ENCODE measurements at places on chromosomes 13 and 19.

GRCh38 chr13:89916551-89916950, 1430.9 kb upstream of the MIR17HG start:
- no peak for DNase-seq

DNA sequence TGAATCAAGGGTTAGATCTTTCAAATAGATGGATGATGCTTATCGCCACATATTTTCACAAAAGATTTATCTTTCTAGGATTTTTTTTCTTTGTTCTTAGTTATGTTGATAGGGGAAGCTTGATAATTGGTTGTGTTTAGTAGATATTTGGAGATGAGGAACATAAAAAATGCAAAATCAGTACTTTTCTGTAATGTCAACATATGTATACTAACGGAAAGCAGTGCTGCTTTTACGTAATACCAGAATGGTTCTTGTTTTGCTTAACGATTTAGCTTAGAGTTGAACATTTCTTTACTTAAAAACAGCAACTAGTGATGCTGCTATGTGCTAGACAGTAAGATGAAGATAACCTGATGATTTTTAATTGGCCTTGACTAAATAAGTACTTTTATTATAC, 3.0 kb downstream of the ZMYM2 start:
- DNase-seq = no peak

- no peak for DNase-seq
Observed at GRCh38 chr13:84447640-84447978, 565.3 kb upstream of the SLITRK1 start.

DNA sequence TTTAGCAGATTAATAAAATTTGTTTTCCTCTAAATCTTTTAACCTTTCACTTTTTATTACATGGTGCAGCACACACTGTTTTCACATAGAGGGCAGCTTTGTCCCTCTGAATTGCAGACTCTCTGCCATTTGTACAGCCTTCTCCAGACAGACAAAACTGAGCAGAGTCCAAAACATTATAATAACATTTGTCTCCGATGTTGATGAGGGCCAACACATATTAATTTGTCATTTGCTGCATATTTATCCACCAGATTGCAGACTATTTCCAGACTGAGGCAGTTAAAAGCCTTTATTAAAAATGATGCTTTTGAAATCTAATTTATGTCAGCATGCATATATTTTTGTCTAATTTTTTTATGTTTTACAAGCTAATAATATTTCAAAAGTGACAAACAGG, 1251.9 kb upstream of the SLC10A2 start:
- no peak for DNase-seq

DNA sequence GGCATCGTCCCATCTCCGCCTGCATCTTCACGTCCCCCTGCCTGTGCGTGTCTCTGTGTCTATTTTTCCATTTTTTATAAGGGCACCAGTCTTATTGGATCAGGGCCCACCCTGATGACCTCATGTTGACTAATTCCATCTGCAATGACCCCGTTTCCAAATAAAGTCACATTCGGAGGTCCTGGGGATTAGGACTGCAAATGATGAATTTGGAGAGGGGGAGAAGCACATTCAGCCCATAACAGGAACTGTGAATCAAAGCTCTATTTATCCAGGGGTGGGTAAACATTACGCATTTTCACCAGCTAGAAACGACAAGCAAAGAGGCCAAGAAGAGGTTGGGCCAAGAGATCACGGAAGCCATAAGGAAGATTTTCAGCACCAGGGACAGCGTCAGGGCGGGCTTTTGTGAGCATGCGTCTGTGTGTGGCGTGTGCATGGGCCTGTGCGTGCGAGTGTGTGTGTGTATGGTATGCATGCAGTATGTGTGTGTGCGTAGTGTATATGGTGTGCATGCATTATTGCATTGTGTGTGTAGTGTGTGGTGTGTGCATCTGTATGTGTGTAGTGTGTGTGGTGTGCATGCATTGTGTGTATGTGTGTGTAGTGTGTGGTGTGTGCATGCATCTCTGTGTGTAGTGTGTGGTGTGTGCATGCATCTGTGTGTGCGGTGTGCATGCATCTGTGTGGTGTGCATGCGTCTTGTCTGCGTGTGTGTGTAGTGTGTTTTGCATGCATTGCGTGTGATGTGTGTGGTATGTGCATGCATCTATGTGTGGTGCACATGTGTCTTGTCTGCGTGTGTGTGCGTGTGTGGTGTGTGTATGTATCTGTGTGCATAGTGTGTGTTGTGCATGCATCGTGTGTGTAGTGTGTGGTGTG, 19.6 kb downstream of the CELF5 start:
- DNase-seq = no peak

DNA sequence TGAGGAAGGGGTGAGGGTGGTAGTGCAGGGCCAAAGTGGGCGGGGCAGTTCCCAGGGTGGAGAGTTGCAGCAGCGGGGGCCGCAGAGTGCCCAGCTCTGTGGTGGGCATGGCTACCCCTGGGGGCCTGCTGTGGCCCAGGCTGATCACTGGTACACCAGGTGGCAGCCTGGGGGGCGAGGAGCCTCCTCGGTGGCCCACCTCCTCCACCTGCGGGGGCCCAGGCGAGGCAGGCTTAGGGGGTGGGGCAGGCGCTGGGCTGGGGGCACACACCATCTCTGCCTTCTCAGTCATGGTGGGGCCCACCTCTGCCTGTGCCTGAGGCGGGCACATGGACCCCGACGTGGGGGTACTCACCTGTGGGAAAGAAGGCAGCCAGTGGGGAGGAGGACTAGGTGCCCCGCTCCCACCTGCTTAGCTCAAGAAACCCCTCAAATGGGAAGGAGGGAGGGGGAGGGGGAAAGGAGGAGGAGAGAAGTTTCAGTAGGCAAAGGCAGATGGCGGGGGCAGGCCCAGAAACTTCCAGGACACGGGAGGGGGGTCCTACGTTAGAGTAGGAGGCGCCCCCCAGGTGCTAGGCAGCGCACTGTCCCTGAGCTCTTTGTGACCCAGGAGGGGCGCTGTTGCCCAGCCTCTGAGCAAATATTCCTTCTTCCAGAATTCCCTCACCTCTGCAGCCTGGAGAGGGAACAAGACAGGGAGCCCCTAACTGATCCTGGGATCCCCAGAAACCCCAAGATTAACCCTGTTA, 1.6 kb downstream of the LYL1 start:
- DNase-seq = no peak

DNA sequence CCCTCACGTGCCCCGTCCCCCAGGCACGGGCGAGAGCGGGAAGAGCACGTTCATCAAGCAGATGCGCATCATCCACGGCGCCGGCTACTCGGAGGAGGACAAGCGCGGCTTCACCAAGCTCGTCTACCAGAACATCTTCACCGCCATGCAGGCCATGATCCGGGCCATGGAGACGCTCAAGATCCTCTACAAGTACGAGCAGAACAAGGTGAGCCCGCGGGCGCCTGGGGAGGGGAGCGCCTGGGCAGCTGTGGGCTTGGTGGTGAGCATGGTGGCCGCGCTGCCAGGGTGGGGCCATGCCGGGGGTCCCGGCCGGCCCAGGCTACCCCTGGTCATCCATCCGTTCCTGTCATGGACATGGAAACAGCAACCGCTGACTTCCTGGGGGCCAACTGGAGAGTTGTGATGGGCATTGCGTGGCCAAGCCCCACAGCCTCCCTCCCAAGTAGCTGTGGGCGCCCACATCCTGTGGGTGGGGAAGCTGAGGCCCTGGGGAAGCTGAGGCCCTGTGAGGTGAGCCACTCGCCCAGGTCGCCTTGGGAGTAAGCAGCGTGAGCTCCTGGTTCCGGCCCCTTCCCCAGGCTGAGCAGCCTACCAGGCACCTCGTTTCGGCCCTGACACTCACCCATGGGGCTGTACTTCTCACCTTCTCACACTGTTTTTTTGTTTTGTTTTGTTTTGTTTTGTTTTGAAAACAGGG, 16.1 kb downstream of the GNA11 start:
- DNase-seq = no peak

DNA sequence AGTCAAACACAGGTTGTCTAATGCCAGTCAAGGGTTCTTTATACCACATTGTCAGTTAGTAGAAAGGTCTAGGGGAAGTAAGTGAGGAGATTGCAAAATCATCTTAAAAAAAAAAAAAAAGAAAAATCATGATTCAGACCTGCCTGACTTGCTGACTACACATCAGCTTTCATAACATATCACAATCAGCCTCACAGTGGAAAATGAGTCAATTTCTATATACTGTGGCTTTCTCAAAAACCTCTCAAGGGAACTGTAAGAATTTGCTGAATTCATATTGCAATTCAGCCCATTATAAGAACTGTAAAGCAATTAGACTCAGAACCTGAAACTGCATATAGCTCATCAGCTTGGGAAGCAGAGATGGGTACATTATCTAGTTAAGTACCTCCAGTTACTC, 75.3 kb upstream of the GPC6 start:
- DNase-seq = no peak

DNA sequence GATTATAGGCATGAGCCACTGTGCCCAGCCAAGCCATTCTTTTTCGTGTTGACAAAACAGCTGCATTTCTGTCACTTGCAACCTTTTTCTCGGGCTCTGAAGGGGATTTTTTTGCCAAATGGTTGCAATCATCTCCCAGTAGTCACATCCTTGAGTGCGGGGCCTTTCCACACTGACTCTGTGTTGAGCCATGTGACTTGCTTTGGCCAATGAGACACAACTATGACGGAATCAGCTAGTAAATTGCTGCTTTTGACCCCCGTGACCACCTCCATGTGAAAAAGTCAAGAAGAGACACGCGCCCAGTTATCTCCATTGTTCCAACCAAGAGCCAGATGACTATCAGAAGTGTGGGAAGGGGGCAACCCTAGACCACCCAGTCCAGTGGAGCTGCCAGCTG, 18.3 kb downstream of the NPHS1 start:
- DNase-seq = no peak

- DNase-seq = no peak
Observed at GRCh38 chr19:7262470-7262869, 31.7 kb downstream of the INSR start.

DNA sequence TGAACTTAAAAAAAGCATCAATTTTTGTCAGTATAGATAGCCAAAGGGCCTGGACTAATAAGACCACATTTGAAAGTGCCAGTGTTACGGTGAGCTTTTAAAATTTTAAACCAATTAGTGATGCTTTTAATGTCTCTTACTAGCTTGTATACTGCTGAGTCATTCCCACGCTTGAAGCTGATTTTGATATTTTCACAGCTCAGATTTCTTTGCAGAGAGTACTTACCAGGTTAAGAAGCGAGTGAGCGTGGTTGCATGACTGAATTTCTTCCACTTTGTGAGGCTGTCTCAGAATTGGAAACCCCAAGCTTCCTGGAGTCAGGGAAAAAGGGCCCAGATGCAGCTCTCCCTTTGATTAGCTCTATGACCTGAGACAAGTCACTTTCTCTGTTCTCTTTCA, 74.5 kb upstream of the NBEA start:
- DNase-seq = no peak

- DNase-seq = no peak
Observed at GRCh38 chr13:45242070-45242469, 41.2 kb upstream of the KCTD4 start.

- DNase-seq = no peak
Observed at GRCh38 chr13:93328943-93329342, 102.3 kb downstream of the GPC6 start.

DNA sequence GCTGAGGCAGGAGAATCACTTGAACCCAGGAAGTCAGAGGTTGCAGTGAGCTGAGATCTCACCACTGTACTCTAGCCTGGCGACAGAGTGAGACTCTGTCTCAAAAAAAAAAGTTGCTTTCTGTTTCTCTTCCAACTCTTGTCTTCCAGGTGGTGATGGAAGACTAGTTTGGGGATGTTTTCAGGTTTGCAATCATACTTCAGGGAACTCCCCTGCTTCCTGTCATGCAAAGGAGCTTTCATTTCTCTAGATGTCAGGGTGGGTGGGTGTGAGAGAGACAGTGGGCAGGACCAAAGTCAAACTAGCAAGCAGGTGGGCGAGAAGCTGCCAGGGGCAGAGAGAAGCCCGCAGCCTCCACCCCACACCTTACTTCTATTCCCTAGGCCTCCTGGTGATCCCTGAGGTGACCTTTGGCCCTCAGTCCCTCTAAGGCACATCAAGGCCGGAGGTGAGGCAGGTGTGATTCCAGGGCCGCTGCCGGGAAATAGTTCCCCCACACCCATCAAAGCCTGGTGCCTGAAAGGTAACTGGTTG, 25.7 kb downstream of the CCNE1 start:
- no peak for DNase-seq

GRCh38 chr19:5141129-5141849, 172.4 kb downstream of the KDM4B start:
- no peak for DNase-seq

DNA sequence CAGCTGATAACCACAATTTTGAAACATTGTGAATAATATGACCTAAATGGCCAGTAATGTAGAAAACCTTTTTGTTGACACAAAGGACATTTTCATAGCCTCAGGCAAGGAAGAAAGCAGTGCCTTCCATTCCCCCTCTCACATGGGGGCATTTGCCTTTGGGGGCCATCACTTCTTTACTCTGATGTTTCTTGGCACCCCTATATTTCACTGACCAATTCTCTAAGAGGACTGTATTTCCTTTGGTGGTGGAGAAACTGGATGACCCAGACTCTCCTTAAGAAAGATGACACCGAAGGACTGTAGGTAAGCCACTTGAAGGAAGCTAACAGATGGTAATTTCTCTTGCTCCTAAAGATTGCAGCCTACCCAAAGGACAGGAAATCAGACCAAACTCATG, 254.6 kb downstream of the DCLK1 start:
- no peak for DNase-seq

DNA sequence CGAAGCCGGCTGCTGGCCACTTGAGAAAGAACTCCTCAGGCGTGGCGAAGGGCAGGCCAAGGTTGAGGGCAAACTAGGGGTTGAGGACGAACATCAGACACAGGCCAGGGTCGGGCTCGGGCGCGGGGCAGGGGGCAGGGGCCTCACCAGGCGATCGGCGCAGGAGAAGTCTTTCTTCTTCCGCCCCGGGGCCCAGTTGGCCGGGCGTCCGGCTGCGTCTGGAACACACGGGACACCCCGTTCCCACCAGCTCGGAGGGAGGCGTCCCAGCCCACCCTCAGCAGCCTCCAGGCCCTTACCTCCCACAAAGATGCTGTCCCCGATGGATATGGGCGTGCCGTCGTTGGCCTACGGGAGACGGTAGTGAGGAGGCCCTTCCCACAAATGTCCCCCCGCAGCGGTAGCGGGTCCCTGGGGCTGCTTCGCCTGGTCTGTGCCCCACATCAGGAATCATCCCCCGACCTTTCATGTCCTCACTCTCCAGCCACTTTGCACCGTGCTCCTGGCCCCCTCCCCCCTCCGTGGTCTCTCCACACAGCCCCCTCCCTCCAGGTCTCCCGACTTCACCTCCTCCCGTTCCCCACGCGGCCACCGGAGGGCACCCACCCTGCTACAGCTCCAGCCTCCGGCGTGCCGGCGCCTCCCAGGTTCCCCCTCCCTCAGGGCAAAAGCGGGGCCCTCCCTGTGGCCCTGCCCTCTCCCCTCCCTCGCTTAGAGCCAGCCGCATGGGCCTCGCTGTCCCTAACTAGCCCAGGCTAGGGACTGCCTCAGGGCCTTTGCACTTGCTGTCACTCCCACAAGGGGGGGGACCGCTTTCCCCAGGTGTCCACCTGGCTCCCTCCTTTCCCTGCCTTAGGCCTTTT, 4.8 kb downstream of the PNKP start:
- no peak for DNase-seq

Data from stimulated activated CD8-positive, alpha-beta memory T cell treated with anti-CD3 and anti-CD28 coated beads, Interleukin-4, amount 100 ng/mL, for 1 hour (primary cell).